ENCODE measurements at places on chromosomes 13 and 19. TPM values are rescaled to one million over a fixed set of nuclear protein-coding genes. Genes with fewer than 3 reads are reported as not detected.

Gene RHPN2
- total RNA-seq: 0.73 TPM

Gene PTH2
- total RNA-seq: not detected

Gene CGB7
- not detected for total RNA-seq

Gene LYPD5
- total RNA-seq: not detected

Gene ZNF581
- total RNA-seq: 20.3 TPM

Gene SMIM44
- not detected for total RNA-seq

Gene TSKS
- 0.59 TPM for total RNA-seq

Gene PLPPR3
- total RNA-seq: not detected

Gene OR7D2
- not detected for total RNA-seq

Gene NCAN
- total RNA-seq: under 0.01 TPM

Gene TGDS
- total RNA-seq: 10.3 TPM

Gene KCNC3
- not detected for total RNA-seq

Gene COL5A3
- total RNA-seq: 18.7 TPM

Gene KLK12
- total RNA-seq: not detected

Gene ATP1A3
- total RNA-seq: not detected

Gene IGFL2
- not detected for total RNA-seq

Gene FLT1
- total RNA-seq: under 0.01 TPM

Gene CCDC70
- not detected for total RNA-seq

Gene GTPBP3
- 10.3 TPM for total RNA-seq

Gene ZNF563
- 2.0 TPM for total RNA-seq

Gene KCNJ14
- total RNA-seq: 0.59 TPM

Gene PSG6
- total RNA-seq: not detected

Gene HNRNPUL1
- total RNA-seq: 146 TPM

Gene TMIGD2
- total RNA-seq: not detected

Gene PODNL1
- 0.73 TPM for total RNA-seq

Gene TTC9B
- total RNA-seq: not detected

Gene SNAPC2
- total RNA-seq: 27.4 TPM

Gene EPSTI1
- total RNA-seq: 2.2 TPM

Gene PPFIA3
- total RNA-seq: 1.8 TPM

Gene C19orf47
- total RNA-seq: 4.8 TPM

Gene KIR2DL4
- total RNA-seq: not detected

Gene MYO1F
- total RNA-seq: 0.73 TPM

Gene BLOC1S3
- 6.6 TPM for total RNA-seq

Gene CD37
- not detected for total RNA-seq

Gene MIA
- total RNA-seq: not detected

Gene SIAH3
- not detected for total RNA-seq

Gene DPF1
- 2.7 TPM for total RNA-seq

Gene CEACAM3
- total RNA-seq: not detected

Gene CEACAM6
- total RNA-seq: not detected

Gene TTYH1
- total RNA-seq: not detected
